ENCODE measurements at places on chromosomes 16 and 17. TPM values are rescaled to one million over a fixed set of nuclear protein-coding genes. Genes with fewer than 3 reads are reported as not detected.

LITAFD gene
- total RNA-seq = not detected

P2RX1 gene
- total RNA-seq = 4.3 TPM

MYH8 gene
- 1,213 TPM for total RNA-seq

DRC3 gene
- total RNA-seq = 12.6 TPM

GSE1 gene
- total RNA-seq = 95.9 TPM

NMT1 gene
- 44.2 TPM for total RNA-seq

CD300E gene
- total RNA-seq = 1.1 TPM

CCR7 gene
- total RNA-seq = 0.76 TPM

LUC7L gene
- total RNA-seq = 93.1 TPM

ABCA6 gene
- 13.4 TPM for total RNA-seq

COG4 gene
- total RNA-seq = 36.8 TPM

SNAI3 gene
- 8.2 TPM for total RNA-seq

MYADML2 gene
- total RNA-seq = 8.3 TPM

SLC2A4 gene
- total RNA-seq = 19.6 TPM

HSD17B1 gene
- total RNA-seq = 2.3 TPM

ARMC5 gene
- total RNA-seq = 15.4 TPM

BIRC5 gene
- 18.5 TPM for total RNA-seq

SPEM1 gene
- not detected for total RNA-seq

CDR2 gene
- total RNA-seq = 19.9 TPM

SCIMP gene
- total RNA-seq = 1.8 TPM

CBFB gene
- 69.7 TPM for total RNA-seq

NOS2 gene
- 2.3 TPM for total RNA-seq

DNASE1L2 gene
- total RNA-seq = 1.3 TPM

KRT33B gene
- total RNA-seq = not detected

TBC1D3G gene
- 0.29 TPM for total RNA-seq

TBX21 gene
- total RNA-seq = 0.18 TPM

SERPINF2 gene
- total RNA-seq = 49.7 TPM

KRTAP2-3 gene
- not detected for total RNA-seq

SRL gene
- 50.9 TPM for total RNA-seq

ITGB3 gene
- 22.5 TPM for total RNA-seq

Measured in metanephros (tissue), 2 donors.